CD4-positive, alpha-beta T cell (primary cell): ENCODE measurements at places on chromosomes 16 and 17. TPM values are rescaled to one million over a fixed set of nuclear protein-coding genes. Genes with fewer than 3 reads are reported as not detected.

GRCh38 chr16:76665571-76666275 lies 388.5 kb downstream of the CNTNAP4 start:
- no peak for DNase-seq

- DNase-seq = no peak
These were observed 108.0 kb upstream of the GOT2 start for GRCh38 chr16:58842156-58842555.

DNA sequence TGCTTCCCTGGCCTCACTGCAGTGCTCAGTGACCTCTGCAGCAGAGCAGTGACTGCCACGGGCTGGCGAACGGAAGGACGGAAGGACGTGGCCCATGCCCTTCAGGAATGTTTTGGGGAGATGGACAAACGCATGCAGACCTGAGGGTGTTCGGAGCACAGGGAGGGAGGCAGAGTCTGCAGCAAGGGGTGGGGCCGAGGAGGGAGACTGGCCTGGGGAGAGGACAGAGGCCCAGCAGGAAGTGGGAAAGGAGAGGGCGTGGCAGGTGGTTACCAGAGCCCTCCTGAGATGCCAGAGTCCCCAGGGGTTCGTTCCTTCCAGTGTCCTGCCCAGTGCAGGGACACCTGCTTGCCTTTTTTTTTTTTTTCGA lies 21.9 kb downstream of the ADORA2B start:
- DNase-seq = no peak

- DNase-seq = no peak
These were observed 64.7 kb downstream of the ZFHX3 start for GRCh38 chr16:72983241-72983640.

DNA sequence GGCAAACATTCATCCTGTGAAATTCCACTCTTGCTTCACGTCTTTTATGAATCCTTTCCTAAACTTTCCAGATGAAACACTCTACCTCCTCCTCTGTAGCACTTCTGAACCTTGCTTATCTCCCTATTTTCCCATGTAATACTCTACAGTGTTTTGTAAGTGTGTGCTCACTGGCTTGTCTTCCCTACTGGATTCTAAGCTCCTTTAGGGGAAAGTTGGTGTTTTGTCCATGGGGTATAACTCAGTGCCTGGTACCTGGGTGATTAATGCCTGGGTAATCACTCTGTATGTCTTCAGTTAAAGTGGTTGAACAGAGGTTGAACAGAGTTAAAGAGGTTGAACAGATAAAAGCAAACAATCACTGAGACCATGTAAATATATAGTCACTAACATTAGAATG lies 3.8 kb upstream of the KAT7 start:
- no peak for DNase-seq

DNA sequence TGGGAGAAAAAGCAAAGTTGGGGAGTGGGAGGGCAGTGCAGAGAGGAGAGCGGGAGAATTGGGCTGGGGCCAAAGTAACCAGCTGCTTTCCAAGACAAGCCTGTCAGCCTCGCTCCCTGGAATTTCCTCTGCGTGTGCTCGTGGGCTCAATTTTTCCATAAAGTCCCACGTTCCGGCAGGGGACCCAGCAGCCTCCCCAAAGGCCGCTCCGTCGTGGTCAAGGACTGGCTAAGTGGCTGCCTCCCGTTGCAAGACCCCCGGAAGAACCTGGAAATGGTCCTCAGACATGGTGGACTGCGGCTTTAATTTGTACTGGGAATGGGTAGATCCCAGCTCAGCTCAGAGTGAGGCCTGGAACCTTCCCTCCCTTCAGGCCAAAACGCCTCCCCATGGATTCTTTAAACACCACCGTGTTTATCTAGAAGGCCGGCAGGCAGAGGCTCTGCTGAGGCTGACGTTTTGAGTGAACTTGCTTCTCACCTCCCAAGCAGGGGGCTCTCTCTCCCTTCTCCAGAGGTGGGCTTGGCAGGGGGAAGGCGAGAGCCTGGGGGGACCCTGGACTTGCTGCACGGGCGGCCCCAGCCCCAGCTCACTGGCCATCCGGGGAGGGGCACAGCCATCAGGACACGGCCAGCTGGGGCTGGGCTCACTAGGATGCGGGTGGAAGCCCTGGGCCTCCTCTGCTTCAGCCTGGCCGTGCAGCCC lies 190.0 kb downstream of the C16orf95 start:
- no peak for DNase-seq

- DNase-seq = no peak
These were observed 41.7 kb downstream of the PGS1 start for GRCh38 chr17:78419970-78420815.

DNA sequence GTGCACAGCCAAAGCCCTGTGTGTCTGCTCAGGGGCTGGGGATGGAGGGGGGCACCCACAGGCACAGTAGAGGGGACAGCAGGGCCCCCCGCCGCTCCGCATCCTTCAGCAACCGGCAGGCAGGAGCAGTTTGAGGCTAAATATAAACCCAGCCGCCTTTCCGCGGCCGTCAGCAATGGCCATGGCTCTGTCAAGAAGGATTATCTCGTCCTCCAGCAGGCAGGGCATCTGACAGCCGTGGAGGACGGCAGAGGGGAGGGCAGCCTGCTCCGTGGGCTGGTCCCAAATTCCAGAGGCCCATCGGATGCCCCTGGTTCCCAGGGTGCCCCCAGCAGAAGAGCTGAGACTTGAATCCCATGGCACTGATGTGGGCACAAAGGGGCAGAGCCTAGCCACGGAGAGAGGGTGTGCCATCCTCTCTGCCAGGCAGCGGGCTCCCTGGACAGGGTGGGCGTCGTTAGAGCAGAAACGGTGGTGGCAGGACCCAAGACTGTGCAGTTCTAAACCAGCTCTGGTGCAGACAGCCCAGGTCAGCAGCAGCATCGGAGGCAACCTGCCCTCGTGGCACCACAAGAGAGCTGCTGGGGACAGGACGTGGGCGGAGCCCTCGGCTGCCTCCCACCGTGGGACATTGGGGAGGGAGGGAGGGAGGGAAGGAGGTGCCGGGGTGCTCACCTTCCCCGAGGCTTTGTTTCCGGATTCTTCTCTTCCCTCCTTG lies 198.8 kb upstream of the CIBAR2 start:
- peak; percentile 55 for DNase-seq

GRCh38 chr16:11640987-11641817 lies 27.1 kb upstream of the SNN start:
- DNase-seq = peak; percentile 81

GRCh38 chr17:64682261-64683181 lies 20.4 kb upstream of the SMURF2 start:
- DNase-seq = no peak

DNA sequence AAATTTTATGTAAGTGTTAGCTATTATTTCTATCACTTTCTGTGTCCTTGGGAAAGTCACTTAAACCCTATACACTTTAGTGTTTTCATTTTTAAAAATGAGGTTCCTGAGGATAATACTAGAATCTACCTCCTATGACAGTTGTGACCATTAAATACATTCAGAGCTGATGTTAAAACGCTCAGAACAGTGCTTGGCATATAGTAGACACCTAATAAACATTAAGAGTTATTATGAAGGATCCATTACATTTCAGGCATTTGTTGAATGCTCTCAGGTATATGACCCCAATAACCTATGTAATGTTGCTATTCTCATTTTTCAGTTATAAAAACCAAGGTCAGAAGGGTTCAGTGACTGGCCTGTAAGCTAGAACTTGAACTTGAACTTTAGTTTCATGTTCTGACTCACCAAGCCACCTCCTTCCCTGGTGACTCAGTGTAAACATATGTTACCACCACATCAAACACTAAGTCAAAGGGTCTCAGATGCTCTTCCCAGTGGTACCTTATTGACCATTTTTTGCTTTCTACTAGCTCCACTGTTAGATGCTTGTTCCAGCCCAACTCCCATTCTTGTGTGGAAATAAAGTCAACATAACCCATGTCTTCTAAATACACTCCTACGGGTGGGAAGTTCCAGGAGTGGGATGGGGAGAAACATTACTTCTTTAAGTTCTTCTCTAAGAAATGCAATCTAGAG lies 47.6 kb downstream of the HSD17B2 start:
- DNase-seq = no peak

- no peak for DNase-seq
These were observed 10.0 kb downstream of the SNN start for GRCh38 chr16:11677959-11678881.

GRCh38 chr17:9241371-9241712 lies 220.0 kb downstream of the NTN1 start:
- no peak for DNase-seq

DNA sequence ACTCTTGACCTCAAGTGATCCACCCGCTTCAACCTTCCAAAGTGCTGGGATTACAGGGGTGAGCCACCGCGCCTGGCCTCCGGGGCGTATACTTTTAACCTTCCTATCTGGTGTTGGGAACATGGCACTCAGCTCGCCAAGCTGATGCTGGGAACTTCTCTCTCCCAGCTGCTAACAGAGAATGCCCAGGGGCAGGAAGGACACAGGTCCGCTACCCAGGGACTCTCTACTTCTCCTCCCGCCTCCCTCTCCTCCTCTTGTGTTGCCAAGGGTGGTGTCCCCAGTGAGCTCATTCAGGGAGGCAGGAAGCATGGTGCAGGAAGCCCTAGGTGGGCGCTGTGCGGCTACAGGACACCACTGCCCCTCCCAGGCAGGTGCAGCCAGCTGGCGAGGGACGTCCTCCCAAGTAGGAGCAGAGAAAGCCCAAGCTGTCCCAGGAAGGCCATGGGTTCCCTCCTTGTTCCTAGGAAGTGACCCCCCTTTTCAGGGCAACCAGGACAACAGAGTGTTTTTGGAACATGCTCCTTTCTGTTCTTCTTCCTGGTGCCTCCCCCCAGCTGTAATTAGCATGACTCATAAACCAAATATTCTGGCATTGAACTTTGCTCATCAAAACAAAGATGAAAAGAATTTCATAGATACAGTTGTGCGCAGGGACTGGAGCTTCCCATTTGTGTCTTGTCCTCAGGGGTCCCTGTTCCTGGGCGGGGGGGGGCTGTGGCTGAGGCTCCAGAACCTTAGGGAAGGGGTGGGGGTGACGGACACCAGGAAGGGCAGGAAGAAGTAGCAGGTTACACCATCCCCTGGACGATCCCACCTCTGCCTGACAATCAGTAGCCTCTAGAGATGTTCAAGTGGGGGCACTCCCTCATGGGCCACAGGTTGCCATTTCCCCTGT lies 2.7 kb downstream of the C1QTNF1 start:
- peak; percentile 30 for DNase-seq

- DNase-seq = no peak
These were observed 81.9 kb downstream of the STH start for GRCh38 chr17:46081018-46081320.

DNA sequence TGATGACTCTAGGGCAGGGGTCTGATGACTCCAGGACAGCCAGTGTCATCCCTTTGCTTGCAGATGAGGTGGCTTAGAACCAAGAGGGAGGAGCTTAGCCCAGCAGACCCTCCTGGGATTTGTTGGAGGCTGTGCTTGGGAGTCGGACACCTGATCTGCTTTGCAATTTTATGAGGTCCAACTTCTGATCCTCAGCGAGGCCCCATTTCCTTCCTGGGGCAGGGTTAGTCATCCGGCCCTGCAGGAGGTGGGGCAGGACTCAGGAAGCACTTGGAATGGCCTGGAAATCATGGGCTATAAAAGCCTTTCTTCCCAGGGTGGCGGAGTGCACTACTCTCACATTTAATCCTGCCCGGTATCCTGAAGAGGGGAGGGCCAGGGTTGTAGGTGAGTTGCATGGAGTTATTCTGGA lies 168.5 kb downstream of the MSI2 start:
- DNase-seq = no peak

GRCh38 chr16:11706180-11706742 lies 36.4 kb downstream of the TXNDC11 start:
- no peak for DNase-seq

DNA sequence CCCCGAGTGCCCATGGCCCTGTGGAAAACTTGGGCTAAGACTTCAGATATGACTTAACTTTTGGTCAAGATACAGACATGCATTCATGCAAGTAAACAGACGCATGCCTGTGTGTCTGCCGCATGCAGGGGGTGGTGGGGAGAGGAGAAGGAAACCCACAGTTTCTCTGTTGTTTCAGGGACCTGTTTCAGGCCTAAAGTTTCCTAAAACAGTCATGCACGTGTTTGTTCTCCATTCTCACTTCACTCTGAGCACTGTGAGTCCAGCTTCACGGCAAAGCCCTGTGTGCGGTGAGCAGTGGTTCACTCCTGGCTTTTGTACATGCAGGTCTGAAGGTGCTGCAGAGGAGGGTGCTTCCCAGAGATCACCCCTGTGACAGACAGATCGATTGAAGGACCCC lies 158.7 kb downstream of the FOXL1 start:
- DNase-seq = no peak

- DNase-seq = no peak
These were observed 73.2 kb downstream of the C16orf78 start for GRCh38 chr16:49446805-49447204.

DNA sequence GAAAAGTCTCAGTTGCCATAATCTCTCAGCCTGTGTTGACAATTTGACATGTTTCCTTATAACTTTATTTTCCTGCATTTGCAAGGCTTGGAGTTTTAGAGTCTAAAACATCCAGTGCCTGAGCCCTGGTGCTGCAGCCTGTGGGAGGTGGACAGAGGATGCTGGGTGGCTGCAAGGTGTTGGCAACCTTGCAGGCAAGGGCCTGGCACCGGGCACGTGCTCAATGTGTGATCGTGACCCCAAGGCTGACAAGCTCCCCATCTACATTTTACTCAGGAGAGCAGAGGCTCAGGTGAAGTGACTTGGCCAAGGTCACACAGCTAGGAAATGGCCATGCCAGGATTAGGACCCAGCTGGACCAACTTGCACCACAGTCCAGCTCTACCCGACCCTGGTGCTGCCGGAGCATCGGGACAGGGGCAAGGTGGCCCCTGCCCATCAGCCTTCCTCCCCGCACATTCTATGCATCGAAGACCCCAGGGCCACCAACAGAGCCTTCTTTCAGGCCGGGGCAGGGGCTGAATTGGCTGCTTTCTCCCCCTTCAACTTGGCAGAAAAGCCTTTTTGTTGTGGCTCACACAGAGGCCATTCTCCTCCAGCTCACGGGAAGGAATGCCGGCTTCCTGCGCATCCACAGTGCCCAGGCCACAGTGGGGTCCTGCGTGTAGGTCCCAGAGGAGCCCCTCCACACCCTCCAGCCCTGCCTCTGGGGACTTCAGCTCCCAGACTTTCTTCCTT lies 23.1 kb downstream of the MMP15 start:
- no peak for DNase-seq

Gene CCL3
- total RNA-seq = 0.78 TPM

Gene PERCC1
- total RNA-seq = 0.30 TPM

Gene MAPT
- 0.53 TPM for total RNA-seq

Gene ARL5C
- total RNA-seq = not detected

Gene CEMP1
- total RNA-seq = 1.0 TPM

Gene GLIS2
- total RNA-seq = not detected

Gene TRAPPC1
- total RNA-seq = 39.3 TPM

Gene GLTPD2
- total RNA-seq = not detected

Gene CD68
- total RNA-seq = 0.95 TPM

Gene ZNF267
- total RNA-seq = 56.0 TPM

Gene OTOA
- not detected for total RNA-seq

Gene CDRT15L2
- not detected for total RNA-seq

Gene ARMC5
- total RNA-seq = 10.8 TPM

Gene STH
- not detected for total RNA-seq

Gene NOD2
- total RNA-seq = 4.5 TPM
